Tongue (tissue), 3 donors: ENCODE measurements at places on chromosomes 4 and X. TPM values are rescaled to one million over a fixed set of nuclear protein-coding genes. Genes with fewer than 3 reads are reported as not detected.

The ARR3 gene
- not detected for total RNA-seq

The TRO gene
- total RNA-seq = 47.0 TPM

The SMIM10L2A gene
- 1.4 TPM for total RNA-seq

The CYLC1 gene
- not detected for total RNA-seq

The UGT2B11 gene
- total RNA-seq = 0.82 TPM
